ENCODE measurements at places on chromosomes 12 and 14.
A peak's percentile ranks its signal among the peaks of the same experiment; 100 is the strongest.

DNA sequence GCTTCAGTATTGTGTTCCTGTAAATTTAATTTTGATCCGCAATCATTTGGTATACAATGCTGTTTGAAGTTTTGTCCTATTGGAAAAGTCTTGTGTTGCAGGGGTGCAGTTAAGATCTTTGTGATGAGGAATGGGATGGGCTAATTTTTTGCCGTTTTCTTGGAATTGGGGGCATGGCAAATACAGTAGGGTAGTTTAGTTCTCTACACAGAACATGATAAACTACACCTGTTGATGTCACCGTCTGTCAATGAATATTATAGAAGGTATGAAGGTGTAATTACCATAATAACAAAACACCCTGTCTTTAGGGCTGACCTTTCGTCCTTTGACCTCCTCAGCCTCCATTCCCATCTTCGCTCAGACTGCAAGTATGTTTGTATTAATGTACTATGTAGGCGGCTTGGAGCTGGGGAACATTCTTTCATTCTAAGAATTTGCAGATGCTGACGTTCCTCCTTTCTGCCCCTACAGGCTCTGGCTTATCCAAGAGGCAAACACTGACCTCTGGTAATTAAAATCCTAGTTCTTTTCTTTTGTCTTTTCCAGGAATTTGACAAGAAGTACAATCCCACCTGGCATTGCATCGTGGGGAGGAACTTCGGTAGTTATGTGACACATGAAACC lies 1.7 kb downstream of the DYNLL1 start:
- no peak for DNase-seq

GRCh38 chr14:104392001-104392395 lies 187.6 kb upstream of the C14orf180 start:
- peak; percentile 13 for DNase-seq

DNA sequence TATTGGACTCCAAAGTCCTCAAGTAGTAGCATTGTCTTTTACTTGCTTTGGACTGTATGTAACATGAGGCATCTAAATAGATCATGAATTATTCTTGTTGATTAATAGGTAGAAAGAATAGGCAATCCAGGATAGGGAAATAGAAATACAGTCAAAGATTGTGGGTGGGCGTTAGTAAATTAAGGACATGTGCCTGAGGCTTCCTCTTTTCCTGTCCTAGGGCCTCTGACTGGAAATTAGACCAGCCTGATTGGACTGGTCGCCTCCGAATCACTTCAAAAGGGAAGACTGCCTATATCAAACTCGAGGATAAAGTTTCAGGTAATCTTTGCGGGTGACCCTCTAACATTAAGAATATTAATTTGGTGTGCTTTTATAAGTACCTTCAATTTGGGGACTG lies 7.6 kb downstream of the NECAP1 start:
- no peak for DNase-seq

- peak; percentile 93 for DNase-seq
Measured at GRCh38 chr12:46214668-46215436, 54.0 kb downstream of the SLC38A1 start.

DNA sequence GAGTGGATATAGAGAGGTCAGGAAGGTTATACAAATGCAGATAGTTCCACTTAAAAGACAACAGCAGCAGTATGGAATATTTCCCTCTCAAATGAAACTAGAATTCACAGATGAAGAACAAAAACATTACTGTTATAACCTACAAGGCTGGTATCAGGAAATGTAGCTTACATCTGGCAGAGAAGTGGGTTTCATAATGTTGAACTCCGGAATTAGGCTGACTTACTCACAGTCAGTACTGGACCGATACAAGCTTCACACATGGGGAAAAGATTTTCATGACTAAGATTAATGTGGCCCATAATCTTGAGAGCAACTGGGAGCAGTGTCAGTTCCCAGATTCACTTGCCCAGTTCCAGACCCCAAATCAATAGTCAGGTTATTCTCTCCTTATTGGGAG lies 353.9 kb downstream of the DUSP6 start:
- DNase-seq = no peak

- no peak for DNase-seq
Measured at GRCh38 chr14:65413739-65414045, 1.2 kb downstream of the FUT8 start.

DNA sequence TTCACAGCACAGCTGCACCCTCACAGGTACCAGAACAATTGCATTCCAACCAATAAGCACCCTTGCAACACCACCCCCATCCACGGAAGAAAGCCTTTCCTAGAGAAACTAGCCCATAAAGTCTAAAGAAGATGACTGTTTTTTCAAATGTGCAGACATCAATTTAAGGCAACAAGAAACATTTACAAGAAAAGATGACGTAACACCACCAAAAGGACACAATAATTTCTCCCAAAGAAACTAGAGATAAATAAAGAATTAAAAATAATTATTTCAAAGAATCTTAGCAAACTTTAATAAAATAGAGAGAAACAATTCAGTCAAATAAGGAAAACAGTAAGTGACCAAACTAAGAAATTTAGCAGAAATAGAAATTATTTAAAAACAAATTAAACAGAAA lies 352.3 kb upstream of the ATXN7L3B start:
- DNase-seq = no peak

GRCh38 chr14:74942608-74943007 lies 12.8 kb downstream of the PGF start:
- DNase-seq = no peak

DNA sequence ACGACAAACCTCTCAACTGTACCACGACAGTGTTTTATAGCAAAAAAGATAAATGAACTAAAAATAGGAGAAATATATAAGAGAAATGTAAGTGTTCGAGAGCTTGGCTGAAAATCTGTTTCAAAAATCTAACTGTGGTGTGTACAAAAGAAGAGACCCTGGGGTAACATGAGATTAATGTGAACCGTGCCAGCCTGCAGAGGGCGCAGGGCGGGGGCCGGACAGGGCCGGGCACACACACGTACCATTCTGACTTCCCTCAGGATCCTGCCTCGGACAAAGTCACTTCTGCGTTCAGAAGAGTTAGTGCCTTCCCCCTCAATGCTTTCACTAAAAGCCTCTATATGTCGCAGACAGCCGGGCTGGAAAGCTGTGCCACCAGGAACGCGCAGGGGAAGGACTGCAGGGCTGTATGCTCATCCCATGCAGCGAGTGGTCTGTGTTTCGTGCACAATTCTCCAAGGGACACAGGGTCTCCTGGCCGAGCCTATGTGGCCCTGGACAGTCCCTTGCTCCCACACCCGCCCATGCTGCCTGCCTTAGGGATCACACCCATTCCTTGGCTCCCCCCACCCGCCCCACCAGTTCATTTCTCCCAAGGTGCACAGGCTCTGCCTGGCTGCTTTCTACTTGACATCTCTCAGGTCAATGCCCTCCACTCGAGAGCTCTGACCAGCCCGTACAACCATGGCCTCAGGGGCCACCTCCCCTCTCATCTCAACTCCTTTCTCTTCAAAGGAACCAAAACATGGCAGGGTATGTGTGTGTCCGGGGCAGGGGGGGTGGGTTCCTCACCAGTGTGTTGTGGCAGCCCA lies 8.5 kb downstream of the CDCA4 start:
- DNase-seq = no peak

- no peak for DNase-seq
Measured at GRCh38 chr12:97650242-97650641, 187.6 kb downstream of the RMST start.

DNA sequence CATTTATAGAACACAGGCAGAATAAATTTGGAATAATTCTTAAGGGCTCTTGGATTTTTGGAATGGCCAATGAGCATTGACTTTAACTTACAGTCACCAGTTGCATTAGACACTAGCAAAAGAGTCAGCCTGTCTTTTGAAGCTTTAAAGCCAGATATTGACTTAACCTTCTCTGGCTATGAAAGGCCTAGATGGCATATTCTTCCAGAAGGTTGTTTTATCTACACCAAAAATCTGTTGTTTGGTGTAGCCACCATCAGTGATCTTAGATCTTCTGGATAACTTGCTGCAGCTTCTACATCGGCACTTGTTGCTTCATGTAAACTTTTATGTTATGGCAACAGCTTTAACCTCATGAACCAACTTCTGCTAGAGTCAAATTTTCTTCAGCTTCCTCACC lies 10.4 kb downstream of the PCNX1 start:
- DNase-seq = no peak

GRCh38 chr14:51395361-51395849 lies 155.4 kb downstream of the TMX1 start:
- DNase-seq = no peak

DNA sequence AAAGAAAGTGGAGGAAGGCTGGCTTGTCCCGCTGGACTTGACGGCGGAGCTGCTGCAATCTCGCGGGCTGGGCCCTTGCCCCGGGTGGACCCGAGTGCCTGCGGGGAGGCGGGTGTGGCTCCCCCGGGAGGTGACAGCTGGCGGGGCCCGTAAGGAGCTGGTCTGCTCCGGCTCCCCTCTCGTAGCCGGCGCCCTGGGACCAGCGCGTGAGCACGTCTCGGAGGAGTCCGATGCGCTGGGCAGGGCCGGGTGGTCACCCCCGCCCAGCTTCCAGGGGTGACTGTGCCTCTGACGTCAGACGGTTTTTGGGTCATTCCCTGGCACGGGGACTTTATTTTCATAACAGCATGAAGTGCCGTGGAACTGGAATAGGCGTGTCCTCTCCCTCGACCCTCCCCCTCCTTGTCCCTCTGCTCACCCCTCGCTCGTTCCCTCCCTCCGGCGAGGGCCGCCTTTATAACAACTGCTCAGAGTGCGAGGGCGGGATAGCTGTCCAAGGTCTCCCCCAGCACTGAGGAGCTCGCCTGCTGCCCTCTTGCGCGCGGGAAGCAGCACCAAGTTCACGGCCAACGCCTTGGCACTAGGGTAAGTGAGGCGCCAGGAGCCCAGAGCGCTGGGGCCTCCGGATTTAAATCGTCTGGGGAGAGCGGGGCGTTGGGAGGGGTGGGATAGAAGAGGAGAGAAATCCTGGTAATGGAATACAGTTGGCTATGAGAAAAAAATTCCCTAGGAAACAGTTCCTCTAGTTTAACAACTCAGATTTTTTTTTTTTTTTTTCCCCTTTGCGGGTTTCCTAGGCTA lies at the start of gene GPRC5A:
GPRC5A (plus strand) TSS at position 483 of the 801 bp plus-strand sequence. CDS start 16,688 bp downstream, outside the sequence.
- DNase-seq = peak; percentile 63

- no peak for DNase-seq
Measured at GRCh38 chr12:125110641-125111360, 45.6 kb downstream of the AACS start.

GRCh38 chr12:5452569-5452968 lies 20.7 kb downstream of the NTF3 start:
- DNase-seq = no peak

DNA sequence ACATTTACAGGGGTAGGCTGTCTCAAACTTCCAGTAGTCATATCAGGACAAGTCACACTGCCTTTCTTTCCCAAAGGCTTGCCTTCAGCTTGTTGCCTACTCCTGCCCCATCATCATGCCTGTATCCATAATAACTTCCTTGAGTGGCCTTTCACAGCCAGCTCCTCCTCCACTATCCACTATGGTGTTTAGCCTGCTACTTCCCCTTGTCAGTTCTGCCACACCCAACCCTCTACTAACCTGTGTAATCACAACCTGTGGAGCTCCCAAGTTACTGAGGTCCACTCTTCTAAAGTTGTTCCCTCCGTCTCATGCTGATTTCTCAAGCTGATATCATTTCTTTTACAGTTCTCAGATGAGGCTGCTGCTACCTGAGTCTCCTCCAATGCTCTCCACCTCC lies 159.9 kb downstream of the BMP4 start:
- DNase-seq = no peak

DNA sequence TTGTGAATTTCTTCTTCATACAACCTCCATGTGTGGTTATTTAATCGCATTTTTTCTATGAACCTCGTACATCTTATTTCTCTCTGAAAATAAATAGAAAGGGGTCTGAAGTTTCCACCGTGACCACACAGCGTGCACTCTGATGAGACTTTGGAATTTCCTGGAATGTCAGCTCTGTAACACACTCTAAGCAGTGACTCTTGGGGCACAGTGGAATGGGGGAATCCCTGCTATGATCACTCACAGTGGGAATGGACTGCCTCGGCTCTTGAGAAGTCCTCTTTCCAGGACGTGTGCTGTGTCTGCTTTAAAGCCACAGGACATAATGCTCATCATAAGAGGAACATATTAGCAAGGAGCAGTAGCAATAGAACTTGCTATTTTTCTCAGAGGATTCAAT lies 416.2 kb downstream of the EGLN3 start:
- no peak for DNase-seq

DNA sequence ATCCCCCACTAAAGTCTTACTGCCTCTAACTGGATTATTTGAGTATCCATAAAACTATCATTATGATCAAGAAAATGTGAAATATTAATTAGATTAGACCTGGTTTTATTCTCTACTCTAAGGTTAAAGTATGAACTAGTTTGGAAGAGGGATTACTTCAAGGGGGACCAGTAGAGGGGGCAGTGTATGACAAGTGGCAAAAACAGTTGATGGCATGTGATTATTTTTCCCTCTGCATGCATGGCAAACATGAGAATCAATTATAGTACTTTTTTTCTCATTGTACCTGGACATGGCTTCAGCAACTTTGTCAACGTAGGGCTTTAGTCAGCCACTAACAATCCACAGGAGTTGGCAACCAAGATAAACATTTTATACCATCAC lies 145.0 kb upstream of the SLC38A2 start:
- DNase-seq = no peak

- no peak for DNase-seq
Measured at GRCh38 chr14:74792249-74793039, 29.3 kb downstream of the YLPM1 start.

DNA sequence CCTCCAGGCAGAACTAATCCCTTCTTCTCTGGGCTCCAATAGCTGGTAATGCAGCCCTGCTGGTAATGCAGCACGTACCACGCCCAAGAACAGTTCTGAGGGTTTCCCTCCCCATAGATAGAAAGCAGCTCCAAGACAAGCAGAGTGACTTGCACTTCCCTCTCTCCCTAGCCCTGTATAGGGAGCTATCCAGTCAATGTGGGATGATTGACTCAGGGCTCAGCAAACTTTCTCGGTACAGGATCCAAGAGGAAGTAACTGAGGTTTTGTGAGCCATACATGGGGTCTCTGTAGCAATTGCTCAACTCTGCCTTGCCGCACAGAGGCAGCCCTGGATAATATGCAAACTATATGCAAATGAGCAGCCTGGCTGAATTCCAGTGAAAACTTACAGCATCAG lies 15.5 kb upstream of the FKBP4 start:
- no peak for DNase-seq

DNA sequence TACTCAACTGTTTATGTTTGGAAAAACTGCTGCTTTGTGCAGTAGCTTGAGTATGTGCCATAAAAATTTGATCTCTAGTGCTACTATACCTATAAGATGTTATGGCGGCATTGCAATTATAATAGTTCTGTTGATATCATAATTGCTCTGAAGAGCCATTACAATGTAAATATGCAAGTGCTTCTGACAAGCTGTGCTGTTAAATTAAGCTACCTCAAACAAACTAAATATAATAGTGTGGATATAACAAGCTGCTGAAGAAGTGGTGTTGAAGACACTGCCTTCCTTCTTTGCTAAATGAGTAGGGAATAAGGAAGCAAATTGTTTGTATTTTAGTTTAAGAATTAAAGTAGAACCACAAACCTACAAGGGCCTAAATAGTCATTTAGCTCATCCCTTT lies 301.0 kb upstream of the MIS18BP1 start:
- DNase-seq = no peak

DNA sequence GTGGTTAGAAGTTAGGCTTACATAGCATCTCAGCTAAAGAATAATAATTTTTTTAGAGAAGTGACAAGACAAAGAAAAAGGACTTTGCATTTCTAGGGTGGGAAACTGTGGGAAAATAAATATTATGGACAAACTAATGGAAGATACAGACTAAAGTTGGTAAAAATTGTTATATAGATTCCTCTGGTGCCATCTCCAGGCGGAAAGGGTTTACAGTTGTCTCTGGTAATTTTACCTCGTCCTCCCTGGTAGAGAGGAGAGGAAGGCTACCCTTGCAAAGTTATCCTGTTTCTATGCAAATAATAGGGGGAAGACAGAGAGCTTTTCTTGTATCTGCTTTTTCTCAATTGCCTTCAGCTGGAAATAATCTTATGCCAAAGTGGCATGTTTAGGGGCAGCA lies 5.2 kb downstream of the OR11G2 start:
- no peak for DNase-seq

All from activated CD4-positive, alpha-beta memory T cell treated with anti-CD3 and anti-CD28 coated beads for 36 hours (primary cell).